ENCODE measurements at places on chromosomes 6 and 20.

DNA sequence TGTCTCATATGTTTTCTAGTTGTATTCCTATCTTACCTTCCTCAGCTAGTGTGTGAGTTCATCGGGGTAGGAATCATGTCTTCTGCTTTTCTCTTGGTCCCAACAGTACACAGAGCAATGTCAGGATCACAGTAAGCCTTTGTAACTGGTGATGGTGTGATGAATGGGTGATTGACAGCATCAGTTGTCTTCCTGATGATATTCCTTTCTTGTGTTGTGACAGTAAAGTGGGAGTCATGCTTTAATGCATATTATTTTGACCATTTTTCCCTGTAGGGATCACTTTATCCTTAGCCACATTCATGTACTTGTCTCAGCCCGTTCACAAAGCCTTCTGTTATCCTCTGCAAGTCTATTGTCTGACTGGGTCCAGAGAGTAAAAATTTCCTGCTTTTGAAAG is 501.7 kb downstream of the UTRN start:
- no peak for DNase-seq

DNA sequence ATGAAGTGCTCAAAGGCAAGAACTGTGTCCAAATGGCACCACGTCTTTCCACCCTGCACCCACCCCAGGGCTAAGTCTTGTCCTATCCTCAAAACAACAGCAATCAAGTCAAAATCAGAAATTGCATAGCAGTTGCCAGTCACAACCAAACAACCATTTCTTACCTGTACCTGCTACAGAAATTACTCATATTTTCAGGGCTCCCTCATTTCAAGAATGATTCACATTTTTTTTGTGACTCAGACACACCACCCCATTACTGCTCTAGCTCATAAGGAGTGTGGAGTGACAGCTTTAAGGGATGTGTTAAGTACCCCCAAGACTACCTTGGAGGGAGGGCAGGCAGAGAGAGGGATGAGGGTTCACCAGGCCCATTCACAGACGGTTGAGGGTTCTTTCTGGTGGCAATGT is 111.7 kb downstream of the TRERF1 start:
- DNase-seq: no peak

- DNase-seq: no peak
Measured at GRCh38 chr20:56587307-56588041, 41.6 kb upstream of the TFAP2C start.

- DNase-seq: no peak
Measured at GRCh38 chr6:3403238-3404173, 53.3 kb downstream of the SLC22A23 start.

DNA sequence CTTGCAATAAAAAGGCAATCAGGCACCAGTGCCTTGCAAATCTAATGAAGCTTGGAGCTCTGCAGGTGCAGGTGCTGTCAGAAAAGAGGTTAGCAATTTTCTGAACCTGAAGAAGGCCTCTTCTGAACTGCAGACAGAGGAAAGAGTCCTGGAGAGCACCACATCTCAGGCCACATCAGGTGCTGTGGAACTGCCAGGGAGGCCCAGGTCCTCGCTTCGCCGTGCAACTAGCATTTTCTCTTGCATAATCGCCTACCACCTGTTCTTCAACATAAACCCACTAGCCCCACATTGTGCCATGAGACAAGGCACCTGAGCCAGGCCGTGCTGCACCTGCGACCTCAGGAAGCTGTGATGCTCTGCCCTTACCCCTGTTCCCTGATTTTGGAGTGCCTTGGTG is 187.6 kb downstream of the DTNBP1 start:
- no peak for DNase-seq

DNA sequence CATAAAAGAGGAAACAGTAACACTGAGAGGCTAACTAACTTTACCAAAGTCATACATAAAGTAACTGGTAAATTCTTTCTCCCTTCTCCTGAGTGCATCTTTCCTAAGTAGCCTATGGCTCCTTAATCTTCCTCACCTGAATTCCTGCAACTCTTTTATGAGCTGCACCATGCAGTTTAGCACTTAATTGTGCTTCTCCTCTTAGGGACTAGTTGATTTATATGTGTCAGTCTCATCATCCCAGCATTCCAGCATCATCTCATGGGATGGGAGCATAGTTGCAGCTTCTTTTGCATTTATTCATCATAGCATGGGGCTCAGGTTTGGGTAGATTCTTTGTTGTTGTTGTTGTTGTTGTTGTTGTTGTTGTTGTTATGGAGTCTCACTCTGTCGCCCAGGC is 3.5 kb upstream of the TSPYL1 start:
- DNase-seq: no peak

DNA sequence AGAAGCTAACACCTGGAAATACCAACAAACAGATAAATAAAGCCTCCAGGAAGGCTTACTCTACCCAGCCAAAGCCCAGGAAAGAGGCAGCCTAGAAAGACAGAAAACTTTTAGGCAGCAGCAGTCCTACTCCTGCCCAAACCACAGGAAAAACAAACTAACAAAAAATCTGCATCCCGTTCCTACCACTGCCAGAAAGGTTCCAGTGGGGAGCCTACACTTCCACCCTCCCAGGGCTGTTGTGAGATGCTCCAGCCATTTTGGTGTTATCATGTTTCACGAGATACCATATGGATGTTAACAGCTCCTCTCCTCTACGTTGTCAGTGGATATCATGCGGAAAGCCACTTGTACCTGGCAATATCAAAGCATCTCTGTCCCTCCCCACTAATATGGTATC is 336.7 kb upstream of the PRND start:
- DNase-seq: no peak

DNA sequence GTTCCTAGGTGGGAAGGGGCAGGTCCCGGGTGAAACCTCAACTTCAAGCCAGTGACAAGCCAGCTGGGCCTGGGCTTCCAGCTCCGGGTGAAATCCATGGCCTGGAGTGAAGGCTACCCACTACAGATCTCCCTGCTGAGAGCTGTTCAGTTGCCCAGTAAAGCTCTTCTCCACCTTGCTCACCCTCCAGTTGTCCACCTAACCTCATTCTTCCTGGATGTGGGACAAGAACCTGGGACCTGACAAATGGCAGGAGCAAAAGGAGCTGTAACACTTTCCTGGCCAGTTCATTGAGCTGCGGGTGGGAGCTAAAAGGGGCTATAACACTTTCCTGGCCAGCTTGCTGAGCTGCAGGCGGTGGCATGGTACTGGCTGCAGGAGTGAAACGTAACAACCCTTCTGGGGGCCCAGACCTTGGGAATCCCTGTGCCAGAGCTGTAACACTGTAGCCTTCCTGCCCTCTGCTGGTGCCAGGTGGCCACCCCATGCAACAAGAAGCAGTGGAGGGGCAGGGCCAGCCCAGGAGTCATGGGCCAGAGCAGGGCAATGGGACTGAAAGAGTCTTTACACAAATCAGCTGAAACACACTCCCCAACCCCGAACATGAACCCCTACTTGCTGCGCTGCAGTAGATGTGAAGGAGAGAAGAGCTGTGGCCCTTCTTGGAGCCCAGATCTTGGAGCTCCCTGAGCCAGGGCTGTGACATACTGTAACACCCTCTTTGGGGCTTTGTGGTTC is 3.6 kb upstream of the HINT3 start:
- no peak for DNase-seq

DNA sequence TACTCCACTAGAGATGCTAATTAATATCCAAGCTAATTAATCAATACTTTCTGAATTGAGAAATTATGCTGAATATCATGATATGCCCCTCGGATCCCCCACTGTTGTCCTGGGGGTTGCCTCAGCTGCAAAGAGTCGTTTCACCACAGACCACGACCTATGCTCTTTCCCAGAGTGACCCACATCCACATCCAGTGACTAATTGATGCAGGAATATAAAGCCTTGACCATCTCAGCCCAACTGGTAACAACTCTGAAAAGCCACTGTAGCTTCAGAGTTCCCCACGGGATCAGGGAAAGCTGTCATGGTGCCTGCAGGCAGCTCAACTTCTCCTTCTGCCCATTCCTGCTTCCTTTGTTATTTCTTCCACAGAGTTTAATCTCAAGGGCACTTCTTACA is 116.9 kb downstream of the RWDD2A start:
- no peak for DNase-seq
